Cortex of kidney (tissue), 1 donor: ENCODE measurements at places on chromosomes 1 and 21.

- DNase-seq = no peak
These were observed 152.0 kb downstream of the CHRM3 start for GRCh38 chr1:239538239-239538988.

- DNase-seq = no peak
These were observed 115.6 kb upstream of the GUCA2B start for GRCh38 chr1:42037586-42037985.

GRCh38 chr1:174393885-174394284 is 53.9 kb upstream of the GPR52 start:
- DNase-seq = no peak

DNA sequence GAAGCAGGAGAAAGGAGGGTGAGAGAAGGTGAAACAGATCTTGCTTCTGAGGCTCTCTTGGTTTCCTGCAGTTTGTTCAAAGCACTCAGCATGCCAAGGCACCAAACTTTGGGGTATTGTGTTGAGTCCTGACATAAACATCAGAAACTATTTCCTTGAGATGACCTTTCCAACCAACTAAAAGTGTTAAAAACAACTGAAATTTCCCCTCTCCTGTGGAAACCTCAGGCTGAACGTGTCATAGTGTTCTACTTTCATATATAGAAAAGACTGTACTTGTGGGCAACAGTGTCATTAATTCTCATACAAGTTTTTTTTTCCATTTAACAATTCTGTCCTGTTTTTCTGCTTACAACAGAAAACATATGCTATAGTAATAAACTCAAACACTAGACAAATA is 6.3 kb upstream of the LYST start:
- DNase-seq = no peak

GRCh38 chr1:45621895-45622523 is 1.8 kb downstream of the CCDC17 start:
- no peak for DNase-seq

- no peak for DNase-seq
These were observed 90.6 kb upstream of the KCTD3 start for GRCh38 chr1:215476541-215476940.

DNA sequence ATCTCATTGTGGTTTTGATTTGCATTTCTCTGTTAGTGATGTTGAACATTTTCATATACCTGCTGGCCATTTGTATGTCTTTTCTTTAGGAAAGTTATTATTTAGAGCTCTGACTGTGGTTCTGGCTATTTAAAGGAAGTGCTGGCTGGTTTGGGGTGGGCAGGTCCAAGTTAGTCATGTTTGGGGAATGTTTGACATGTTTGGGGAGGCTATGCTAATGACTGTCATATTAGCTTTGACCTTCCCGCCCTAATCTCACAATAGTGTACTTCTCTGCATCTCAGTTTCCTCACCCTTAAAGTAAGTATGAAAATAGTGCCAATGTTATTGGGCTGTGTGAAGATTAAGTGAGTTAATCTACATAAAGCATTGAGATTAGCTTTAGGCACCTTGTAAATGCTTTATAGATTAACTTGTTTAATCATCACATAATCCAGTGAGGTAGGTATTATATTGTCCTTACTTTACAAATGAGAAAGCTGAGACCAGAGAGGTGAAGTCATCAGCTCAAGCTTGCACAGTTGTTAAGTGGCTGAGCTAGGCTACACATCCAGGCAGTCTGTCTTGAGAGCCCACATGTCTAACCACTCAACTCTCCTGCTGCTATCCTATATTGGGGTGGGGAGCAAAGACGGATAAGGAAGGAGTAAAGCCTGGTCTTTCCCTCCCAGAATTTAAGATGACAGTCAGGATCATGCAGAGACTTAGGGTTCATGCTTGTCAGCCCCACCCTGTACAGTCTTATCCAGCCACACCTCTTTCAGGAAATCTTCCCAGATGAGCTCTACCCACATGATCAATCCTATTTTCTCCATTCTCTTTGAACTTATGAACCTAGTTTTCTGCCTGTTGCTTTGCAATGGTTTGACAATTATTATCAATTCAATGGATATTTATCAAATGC is 22.8 kb upstream of the CRNN start:
- DNase-seq = no peak

GRCh38 chr1:15830258-15830657 is 17.2 kb upstream of the SPEN start:
- no peak for DNase-seq
